Fibroblast of skin of back (primary cell): ENCODE measurements at places on chromosomes 6 and 20.

GRCh38 chr20:42634156-42634555, 555.5 kb downstream of the PTPRT start:
- no peak for DNase-seq

GRCh38 chr6:71333697-71334096, 45.1 kb downstream of the OGFRL1 start:
- DNase-seq: peak; percentile 89

DNA sequence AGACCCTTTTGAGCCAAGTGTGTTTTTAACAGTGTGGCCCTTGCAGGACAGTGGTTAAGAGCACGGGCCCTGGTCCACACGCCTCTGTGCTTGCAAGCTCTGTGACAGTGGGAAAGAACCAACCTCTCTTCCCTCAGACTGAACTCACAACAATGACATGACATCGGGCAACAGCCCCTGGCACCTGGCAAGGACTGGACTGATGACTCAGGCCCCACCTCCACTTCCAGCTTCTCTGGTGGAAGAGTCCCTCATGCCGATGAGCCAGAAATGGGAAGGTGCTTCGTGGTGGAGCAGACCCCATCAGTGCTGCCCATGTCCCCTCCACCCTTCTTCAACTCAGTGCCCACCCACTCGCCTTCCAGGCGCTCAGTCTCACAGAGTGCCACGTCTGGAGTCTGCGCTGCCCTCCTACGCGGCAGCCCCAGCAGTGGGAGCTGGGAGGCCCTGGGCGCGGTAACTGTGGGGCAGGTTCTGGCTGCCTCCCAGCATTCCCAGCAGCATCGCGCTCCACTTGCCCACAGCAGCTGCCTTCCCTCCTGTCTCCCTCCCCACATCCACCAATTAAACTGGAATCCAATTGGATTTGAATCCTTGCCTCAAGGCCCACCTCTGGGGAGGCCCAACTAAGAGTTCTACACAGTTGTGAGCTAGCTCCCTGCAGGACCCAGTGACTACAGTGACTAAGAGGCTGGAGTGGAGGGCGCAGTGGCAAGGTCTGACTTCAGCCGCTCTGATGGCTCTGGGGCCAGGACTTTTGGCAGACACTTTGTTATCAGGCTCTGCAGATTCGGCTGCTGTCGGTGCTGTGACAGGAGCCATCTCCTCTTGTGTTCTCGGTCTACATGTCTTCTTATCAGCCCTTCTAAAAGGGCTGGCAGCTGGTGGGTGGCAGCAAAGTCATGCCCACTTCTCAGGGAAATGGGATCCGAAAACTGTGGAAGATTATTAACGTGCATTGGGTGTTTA, 156.8 kb upstream of the MLN start:
- no peak for DNase-seq

DNA sequence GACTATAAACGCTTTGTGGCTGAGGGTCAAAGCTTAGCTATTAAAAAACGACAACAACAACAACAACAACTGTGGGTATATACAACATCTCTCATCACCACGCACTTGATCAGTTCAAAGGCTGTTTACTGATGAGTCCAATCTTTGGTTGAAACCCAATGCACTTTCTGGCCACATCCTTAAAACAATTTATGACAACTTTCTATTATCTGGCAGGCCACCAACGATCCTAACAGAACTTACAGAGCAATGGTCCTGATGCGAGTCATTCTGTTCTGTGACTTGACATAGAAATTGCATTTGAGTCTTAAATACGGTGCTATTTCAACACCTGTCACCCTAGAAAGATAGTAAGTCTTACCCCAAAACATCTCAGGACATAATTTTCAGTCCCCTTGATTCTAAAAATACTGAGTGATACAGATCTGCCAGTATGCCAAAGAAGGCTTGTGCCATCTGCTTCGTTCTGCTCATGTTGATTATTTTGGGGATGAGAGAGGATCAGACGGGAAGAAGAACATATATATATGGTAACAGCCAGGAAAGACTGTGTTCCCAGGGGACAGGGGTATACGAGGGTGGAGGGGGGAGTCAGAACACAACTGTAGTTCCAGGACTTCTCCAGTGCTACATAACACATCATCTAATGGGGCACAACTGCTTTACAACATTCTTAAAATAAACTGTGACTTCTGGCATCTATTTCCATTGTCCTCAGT, 55.8 kb downstream of the PLAGL1 start:
- no peak for DNase-seq

GRCh38 chr20:21090721-21091120, 15.4 kb downstream of the LINC00237 start:
- DNase-seq: no peak
